ENCODE measurements at places on chromosomes 13 and 19.

DNA sequence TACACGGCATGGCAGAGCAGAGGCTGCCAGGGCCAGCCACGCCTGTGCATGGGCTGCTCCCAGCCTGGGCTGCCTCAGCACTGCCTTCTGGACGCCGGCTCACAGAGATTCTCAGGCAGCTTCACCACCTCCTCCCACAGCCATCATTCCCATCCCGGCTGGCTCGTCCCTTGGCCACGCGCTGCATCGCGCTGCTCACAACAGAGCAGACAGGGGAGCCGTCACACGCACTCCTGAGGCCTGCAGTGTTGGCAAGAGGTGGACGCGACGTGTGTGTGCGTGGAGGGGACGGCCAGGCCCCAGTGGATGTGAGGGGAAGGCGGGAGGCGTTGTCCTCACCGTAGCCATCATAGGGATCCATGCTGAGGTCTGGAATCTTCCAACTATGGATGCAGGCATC lies 7.6 kb upstream of the PRKD2 start:
- DNase-seq: no peak

GRCh38 chr13:98652721-98653462 lies 76.0 kb upstream of the STK24 start:
- no peak for DNase-seq

DNA sequence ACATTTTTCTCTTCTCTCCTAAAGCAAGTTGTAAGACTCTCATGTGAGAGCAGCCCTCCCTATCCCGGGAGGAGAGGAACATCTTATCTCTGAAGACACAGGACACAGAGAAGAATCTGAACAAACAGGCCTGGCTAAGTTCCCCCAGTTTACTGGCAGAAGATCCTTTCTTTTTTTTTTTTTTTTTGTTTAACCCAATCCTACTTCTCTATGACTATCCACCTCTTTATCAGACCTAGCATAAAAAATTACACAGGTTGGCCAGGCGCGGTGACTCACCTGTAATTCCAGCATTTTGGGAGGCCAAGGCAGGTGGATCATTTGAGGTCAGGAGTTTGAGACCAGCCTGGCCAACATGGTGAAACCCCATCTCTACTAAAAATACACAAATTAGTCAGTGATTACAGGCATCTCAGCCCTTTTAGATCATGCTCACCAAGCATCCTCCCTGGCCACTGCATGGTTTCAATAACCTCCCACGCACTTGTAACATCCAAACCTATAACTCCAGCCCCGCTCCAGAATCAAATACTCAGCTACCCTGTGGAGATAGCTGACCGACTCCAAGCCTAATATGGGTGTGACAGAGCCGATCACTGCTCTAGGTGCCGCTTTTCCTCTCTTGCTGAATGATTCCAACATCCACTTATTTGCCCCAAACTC lies 27.3 kb upstream of the MUC16 start:
- DNase-seq: no peak

GRCh38 chr19:30428092-30428680 lies 56.0 kb downstream of the ZNF536 start:
- DNase-seq: no peak

GRCh38 chr13:45167611-45168554 lies 33.0 kb downstream of the KCTD4 start:
- no peak for DNase-seq

DNA sequence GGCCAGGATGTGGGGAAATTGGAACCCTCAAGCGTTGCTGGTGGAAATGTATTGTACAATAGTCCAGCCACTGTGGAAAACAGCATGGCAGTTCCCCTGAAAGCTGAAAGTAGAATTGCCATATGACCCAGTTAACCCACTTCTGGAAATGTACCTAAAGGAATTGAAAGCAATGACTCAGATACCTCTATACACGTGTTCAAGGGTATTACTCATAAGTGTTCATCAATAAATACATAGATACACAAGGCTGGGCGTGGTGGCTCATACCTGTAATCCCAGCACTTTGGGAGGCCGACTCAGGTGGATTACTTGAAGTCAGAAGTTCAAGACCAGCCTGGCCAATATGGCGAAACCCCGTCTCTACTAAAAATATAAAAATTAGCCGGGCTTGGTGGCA lies 71.9 kb upstream of the IRS2 start:
- DNase-seq: no peak
